ENCODE measurements at places on chromosomes 1 and 21.
A peak's percentile ranks its signal among the peaks of the same experiment; 100 is the strongest.

- DNase-seq: no peak
Measured at GRCh38 chr1:27682351-27682944, 10.5 kb upstream of the IFI6 start.

DNA sequence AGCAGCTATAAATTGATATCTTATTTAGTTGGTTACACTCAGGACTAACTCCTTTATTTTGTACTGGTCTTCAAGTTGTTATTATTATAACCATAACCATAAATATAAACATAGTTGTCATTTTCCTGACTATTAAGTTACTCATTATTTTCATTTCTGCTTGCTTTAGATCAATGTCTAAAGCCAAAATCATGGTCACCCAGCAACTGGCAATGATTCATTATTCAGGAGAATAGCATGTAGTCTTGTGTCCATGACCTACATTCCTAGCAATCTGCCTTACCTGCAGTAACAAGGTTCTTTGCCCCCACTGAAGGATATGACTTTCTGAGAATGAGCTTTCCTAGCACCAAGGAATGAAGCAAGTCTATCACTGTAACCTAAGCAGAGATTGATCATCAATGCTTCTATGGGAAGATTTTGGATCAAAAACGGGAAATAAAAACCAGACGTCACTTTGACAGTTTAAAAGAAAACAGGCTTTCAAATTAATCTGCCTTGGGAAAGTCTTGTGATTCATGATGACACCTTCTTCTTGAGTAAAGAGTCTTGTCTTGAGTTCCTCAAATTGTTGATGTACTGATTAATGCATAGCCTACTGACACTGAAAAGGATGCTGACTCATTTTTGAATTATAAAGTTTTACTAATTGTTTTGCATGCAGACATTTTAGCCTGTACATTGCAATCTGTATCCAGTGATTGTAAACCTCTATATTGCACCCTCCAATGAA, 203.3 kb upstream of the IVNS1ABP start:
- peak; percentile 92 for DNase-seq

GRCh38 chr1:93815366-93816110, 63.5 kb downstream of the DNTTIP2 start:
- DNase-seq: no peak

DNA sequence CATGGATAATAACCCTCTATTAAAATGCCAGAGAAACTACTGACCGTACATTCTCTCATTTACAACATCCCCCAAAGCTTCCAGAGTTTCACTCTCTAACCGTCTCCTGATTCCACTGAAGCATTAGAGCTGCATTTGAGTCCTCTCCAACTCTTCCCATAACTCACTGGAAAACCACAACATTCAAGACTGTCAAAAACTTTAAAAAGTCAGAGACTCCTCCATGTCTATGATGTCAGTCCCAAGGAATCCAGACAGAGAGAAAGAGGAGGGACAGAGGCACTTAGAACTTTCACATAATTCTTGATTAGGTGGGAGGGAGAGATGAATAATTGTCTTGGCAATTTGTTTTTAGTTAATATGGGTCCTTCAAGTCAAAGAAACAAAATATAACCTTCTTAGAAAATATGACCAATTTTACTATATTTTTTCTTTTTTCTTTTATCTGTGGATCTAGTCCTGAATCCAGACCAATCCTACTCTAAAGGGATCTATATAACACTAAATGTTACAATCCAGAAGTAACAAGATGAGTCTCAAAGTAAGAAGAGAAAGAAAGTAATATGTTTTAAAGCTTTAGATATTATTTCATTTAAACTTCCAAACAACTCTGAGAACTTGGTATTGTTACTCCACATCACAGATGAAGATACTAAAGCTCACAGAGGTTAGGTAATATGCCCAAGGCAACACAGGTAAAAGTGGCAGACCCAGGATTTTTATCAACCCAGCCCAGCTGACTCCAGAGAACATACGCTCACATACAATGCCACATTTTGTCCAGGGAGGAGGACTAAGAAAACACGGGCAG, 23.8 kb downstream of the OTUD7B start:
- DNase-seq: peak; percentile 44

- no peak for DNase-seq
Measured at GRCh38 chr1:116934586-116935207, 25.0 kb downstream of the PTGFRN start.

- no peak for DNase-seq
Measured at GRCh38 chr1:93704052-93704451, 22.4 kb upstream of the BCAR3 start.

GRCh38 chr1:27416387-27417111, 24.1 kb downstream of the GPR3 start:
- no peak for DNase-seq

- no peak for DNase-seq
Measured at GRCh38 chr1:107450899-107451664, 310.2 kb downstream of the NTNG1 start.

DNA sequence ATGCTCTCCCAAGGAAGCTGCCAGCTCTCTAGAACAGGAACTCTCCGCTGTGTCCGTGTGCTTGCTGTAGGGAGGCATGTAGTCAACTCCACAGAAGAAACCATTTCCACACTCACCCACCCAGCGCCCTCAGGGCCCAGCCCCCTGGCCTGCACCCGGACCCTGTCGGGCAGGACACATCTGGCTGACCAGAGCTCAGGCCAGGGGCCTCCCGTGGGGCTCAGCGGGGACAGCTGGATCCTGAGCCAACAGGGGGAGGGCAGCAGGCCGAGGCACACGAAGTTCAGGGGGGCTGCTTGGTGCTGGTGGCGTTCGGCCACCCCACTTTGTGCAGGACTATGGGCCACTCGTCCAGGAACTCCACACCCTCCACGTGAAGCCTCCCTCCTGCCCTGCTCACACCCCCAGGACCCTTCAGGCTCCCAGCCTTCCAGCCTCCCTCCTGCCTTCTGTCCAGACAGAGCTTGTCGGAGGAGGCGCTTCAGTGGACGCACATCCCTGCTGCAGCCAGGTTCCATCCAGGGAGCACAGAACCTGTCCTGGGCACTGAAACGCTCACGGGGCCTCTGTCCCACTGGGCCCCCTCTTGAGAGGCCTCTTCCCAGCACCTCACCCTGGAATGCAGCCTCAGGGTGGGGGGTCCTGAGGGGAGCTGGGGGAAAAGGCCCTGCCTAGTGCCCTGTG, 15.0 kb upstream of the FAAP20 start:
- DNase-seq: no peak

DNA sequence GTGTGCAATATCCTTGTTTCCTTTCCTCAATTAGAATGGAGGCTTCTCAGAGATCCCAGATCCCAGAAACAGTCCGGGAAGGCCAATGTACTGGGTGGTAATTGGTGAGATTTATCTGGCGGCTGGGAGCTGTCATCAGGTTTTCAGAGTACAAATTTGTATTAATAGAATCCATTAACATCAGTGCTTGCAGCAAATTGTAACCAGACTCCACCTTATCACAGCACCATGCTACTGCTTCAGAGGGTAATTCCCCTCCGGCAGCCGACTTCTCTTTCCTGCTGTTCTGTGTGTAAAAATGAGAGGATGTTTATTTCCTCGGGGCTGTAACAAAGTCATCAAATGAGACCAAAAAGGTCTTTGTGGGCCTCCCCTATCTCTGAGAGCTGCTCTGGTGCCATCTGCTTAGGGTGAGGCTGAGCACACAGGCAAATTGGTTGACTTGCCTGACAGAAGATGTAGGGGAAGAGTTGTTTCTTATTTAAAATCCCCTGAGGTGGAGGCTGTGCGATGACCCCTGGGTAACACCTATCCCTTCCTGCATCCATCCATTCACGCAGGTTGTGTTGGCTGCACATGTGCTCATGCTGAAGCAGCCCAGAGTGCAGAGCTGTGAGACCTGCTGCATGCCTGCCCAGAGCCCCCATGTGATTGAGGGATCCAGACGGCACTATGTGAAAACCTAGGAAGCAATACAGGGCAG, 19.2 kb downstream of the NFASC start:
- no peak for DNase-seq

DNA sequence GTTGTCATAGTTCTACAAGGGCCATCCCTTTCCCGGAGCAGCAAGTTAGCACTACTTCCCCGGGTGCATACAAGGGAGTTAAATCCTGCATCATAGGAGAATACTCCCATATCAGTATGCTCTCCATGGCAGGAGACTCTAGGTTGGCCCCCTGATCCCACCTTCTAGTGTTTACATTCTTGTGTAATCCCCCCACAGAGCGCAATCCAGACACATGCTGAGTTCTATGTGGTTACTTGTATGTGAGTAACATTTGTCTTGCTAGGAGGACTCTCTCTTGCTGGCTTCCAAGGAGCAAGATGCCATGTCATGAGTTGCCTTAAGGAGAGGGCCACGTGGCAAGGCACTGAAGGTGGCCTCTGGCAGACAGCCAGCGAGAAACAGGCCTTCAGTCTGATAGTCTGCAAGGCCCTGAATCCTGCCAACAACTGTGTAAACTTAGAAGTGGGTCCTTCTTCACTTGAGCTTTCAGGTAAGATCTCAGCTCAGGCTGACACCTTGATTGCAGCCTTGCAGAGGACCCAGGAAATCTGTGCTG, 155.3 kb downstream of the CDC7 start:
- DNase-seq: no peak

DNA sequence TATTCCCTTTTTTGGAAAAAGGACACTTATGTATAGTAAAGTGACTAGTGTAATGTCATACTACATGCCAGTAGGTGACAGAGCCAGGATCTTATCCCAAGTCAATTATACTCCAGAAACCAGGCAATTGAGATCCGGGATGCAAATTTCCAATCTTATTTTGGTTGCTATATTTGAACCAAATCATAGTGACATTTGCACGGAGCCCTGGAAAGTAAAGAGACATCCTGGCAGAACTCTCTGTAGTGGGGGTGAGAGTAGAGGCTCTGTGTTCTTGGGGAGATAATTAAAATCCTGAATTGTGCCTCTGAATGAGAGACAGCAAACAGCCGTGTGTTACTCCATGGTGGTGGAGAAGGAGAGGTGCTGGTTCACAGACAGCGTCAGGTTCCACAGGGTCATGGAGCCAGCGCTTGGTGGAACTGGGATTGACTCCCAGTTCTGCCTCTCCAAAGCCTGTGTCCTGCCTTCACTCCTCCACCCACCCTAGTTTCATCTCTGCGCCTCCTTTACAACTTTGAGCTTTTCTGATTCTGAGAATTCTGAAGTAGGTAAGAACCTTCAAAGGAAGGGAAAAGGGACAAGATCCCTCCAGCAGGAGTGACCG, 432.3 kb downstream of the PTPRU start:
- DNase-seq: no peak

DNA sequence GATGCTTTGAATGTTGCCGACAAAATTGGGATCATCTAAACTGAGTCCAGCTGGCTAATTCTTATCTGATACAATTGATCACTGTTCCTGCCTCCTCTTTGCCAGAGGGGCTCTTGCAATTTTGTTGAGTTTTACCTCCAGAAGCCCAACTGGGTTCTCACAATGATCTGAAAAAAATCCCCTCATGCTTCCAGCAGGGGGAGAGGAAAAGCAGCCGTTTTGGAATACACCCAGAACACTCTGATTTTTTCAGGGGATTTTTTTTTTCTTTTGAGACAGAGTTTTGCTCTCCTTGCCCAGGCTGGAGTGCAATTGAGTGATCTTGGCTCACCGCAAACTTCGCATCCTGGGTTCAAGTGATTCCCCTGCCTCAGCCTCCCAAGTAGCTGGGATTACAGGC, 13.9 kb upstream of the RERE start:
- no peak for DNase-seq

DNA sequence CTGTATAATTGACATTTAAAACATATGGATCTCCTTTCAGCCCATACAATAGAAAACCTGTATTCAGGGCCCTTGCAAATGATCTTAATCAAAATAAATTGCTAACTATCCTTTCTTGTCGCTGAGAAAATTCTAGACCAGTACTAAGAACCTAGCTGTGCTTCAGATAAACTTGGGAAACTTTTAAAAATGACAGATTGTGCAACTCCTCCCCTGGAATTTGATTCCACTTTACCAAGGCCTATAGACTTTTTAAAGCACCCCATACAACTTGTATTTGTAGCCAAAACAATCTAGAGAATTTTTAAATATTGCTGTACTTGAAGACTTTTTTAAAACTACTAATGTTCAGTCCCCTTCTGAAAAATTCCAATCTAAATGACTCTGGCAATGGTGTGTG, 51.6 kb downstream of the ZNF644 start:
- DNase-seq: no peak

- no peak for DNase-seq
Measured at GRCh38 chr1:26684763-26685508, 10.9 kb upstream of the ARID1A start.

GRCh38 chr1:2482588-2482987, 6.5 kb downstream of the PLCH2 start:
- no peak for DNase-seq

DNA sequence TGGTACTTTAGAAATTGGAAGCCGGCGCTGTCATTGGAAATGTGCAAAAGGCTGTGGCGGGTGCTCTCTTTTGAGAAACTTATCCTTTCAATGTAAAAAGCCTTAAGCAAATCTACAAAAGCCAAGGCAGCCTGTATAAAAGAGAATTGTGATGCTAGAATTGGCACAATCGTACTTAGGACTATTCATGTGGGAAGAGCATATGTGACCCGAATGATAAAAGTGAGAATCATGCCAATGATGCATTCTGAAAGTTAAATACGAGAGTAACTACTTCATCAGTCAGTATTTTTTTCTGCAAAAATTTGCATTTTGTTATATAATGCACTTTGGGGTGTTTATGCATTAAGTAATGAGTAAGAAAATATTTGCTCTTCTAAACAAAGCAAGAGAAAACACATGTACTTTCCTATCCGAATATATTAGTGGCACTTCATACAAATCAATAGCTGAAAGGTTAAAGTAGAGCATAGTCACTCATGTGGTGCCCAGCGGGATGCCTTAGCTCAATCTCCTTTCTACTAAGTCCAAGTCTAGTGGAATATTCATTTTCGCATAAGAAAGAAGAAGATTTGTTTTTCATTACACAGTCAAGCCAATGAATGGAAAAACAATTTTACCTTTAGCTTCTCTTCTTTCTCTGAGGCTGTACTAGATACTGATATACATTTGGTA, 1256.6 kb upstream of the B3GALT2 start:
- no peak for DNase-seq

DNA sequence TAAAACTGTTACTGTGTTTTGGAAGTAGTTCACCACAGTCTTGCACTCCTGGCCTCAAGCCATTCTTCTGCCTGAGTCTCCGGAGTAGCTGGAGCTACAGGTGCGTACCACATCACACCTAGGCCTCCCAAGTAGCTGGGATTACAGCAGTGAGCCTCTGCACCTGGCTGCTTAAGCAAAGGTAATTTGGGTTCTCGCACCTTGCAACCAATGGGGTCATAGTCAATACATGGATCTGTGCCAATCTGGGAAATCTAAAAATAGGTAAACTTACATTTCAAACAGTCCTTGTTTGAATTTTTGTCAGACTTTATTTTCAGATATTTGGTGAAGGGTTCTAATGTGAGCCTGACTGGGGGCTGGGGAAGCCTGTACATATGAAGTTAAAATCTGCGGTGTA, 466.5 kb downstream of the PCP4 start:
- DNase-seq: no peak

- peak; percentile 41 for DNase-seq
Measured at GRCh38 chr1:178612261-178612660, 99.4 kb downstream of the TEX35 start.

Data from foreskin keratinocyte (primary cell).